ENCODE measurements at places on chromosomes 7 and 10.

DNA sequence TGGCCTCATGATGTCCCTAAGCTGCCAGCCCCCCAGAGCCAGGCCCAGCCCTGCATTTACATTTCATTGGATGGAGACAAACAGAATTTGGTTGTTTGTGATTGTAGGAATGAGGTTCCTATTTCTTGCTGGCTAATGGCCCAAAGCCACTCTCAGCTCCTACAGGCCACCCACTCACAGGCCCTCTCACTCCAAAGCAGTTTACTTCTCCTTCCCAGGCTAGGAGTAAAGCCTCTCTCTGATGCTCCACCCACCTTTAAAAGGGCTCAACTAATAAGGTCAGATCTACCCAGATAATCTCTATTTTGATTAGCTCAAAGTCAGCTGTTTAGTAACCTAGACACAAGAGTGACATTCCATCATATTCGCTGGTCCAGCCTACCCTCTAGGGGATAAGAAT lies 11.2 kb upstream of the CUZD1 start:
- DNase-seq: no peak

DNA sequence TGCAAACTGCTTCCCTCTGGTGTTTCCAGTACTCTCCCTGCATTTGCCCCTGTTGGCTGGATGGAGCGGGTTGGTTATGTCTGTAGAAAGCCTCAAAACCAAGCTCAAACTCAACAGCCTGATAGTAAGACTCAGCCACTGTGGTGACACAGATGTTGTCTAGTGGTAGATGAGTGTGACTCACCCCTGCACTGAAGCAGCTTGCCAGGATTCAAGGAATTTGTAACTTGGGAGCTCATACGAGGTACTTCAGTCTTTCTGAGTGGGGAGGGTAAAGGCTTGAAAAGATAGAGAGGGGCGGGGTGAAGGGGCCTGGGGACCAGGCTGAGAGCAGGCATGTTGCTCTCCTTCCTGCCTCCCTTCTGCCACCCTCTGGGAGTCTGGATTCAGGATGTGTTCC lies 22.9 kb upstream of the AQP1 start:
- no peak for DNase-seq

DNA sequence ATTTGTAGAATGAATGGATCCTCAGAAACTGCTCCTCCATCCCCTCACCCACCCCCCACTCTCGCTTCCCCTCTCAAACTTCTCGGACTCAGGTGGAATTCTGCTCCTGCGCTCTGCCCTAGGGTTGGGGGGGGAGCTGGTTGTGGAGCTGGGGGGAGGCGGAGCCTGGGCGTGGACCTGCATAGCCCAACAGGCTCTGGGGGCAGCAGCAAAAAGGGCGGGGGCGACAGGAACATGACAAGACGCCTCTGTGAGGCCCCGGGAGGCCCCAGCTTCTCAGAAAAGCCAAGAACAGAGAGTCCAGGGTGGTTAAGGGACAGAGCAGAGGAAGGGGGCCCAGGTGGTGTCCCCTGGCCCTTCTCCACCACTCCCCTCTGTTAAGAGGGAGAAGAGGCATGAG lies 3.5 kb downstream of the TSC22D4 start:
- DNase-seq: no peak

DNA sequence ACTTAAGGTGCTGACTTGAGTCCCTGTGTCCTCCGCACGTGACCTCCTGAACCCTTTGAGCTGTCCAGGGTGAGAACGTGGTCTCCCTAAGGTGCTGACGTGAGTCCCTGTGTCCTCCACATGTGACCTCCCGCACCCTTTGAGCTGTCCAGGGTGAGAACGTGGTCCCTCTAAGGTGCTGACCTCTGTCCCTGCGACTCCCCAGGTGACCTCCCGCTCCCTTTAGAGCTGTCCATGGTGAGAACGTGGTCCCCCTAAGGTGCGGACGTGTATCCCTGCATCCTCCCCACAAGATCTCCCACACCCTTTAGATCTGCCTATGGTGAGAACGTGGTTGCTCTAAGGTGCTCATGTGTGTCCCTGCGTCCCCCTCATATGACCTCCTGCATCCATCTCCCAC lies 174.3 kb downstream of the ADARB2 start:
- DNase-seq: no peak

- no peak for DNase-seq
Measured at GRCh38 chr10:124496150-124496549, 34.5 kb downstream of the LHPP start.

GRCh38 chr7:131933751-131934289 lies 377.4 kb upstream of the PODXL start:
- DNase-seq: no peak

- no peak for DNase-seq
Measured at GRCh38 chr7:26645121-26645520, 219.3 kb downstream of the SKAP2 start.

DNA sequence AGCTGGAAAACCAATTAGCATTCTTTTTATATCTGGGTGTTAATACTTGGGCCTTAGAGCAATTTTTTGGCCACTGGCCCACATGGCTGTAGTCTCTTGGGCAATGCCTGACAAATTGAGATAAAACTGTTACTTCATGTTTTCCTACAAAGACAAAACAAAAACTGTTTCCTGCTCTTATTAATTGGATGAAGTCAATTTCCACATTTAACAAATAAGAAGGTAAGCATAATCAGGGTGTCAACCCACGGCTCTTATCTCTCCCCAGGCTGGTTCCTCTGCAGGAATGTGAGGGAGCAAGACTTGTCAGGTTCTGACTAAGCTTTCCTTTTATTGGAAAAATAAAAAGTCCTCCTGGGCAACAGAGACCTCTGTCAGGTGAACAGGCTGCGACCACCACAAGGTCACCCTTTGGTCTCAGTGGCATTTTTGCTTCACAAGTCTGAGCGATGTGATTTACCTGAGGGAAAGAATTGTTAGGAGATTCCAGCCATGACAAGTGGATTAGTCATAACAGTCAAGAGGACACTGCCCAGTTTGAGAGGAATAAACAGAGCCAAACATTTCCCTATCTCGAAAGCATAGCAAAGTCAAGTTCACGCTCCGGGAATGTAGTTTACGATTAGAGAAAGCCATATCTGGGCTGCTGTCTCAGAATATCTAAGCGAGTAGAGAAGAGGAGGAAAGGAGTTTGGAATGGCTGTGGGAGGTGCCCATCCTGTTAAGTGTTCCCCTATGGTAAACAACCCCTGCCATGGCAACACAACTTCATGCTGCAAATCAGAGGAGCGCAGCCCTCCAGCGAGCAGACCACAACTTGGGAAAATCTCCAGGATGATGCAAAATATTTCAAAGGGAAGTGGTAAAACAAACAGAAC lies 144.4 kb downstream of the TES start:
- no peak for DNase-seq

DNA sequence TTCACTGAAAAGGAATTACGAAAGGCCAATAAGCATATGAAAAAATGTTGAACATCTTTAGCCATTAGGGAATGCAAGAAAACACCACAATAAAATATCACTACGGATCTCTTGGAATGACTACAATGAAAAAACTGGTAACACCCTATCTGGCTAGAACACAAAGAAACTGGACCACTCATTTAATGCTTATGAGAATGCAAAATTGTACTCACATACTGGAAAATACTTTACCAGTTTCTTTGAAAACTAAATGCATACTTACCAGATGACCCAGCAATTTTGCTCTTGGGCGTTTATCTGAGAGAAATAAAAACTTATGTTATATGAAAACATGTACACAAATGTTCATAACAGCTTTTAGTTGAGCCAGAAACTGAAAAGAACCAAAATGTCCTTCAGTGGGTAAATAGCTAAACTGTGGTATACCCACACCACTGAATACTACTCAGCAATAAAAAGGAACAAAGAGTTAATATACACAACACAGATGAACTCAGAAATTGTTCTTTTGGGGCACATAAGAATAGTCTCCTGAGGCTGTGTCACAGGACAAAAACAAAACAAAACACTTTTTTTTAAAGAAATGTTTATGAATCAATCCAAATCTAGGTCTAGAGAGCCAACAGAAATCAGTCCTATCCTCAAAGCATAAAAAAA lies 23.5 kb downstream of the CNOT4 start:
- DNase-seq: no peak

- DNase-seq: no peak
Measured at GRCh38 chr10:92567952-92568600, 5.8 kb downstream of the IDE start.

- no peak for DNase-seq
Measured at GRCh38 chr7:141679014-141679413, 23.0 kb downstream of the DENND11 start.

DNA sequence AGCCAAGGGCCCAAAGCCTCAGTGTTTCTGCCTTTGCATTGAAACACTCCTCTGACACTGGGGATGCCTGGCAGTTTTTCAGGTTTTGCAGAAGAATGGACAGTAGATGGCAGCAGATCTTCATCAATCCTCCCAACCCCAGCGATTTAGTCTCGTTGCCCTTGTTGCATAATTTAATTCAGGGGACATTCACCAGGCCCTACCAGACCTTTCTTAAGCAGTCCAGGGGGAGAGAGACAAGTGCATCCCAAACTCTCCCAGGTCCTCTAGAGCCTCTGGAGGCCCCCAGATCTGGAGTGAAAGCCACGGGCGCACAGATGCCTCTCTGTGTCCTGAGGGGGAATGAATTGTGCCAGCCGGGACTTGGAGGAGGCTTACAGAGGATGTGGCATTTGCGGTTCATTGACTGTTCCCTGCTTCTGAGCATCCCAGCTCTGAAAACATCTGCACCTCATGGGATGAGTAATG lies 29.6 kb downstream of the MINDY4 start:
- DNase-seq: no peak

- no peak for DNase-seq
Measured at GRCh38 chr10:34716958-34717357, 98.1 kb downstream of the PARD3 start.

DNA sequence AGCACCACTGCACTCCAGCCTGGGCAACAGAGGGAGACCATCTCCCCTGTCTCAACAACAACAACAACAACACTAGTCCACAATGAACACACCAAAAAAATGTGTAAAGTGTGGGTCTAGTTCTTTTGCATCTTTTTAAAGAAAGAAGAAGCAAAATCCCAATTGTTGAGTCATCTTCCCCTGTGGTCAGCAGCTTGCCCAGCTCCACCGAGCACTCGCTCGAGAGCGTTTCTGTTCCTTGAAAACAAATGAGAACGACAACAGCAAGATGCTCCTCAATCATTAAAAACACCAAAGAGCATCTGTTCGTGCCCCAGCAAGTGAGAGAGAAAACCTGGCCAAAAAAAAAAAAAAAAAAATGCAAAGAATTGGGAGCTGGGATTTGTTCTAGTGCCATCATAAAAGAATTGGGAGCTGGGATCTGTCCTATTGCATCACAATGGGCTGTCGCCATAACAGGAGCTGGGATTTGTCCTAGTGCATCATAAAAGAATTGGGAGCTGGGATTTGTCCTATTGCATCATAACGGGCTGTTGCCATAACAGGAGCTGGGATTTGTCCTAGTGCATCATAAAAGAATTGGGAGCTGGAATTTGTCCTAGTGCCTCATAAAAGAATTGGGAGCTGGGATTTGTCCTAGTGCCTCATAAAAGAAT lies 118.1 kb downstream of the PTPRN2 start:
- no peak for DNase-seq

DNA sequence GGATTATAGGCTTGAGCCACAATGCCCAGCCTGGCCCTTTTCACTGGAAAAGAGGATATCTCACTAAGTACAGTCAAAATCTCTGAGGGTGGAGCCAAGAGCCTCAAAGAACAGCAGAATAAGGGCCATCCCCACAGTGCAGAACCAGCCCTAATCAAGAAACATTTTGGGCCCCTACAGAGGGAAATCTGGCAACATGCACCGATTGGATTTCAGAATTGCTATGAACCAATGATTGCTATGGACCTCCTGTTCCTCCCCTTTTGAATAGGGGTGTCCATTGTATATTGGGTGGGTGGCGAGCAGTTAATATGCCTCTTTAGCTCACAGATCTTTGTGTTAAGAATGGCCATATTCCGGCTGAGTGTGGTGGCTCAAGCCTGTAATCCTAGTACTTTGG lies 42.7 kb downstream of the SKIDA1 start:
- no peak for DNase-seq

GRCh38 chr10:113151190-113151666 lies 201.2 kb downstream of the TCF7L2 start:
- no peak for DNase-seq

DNA sequence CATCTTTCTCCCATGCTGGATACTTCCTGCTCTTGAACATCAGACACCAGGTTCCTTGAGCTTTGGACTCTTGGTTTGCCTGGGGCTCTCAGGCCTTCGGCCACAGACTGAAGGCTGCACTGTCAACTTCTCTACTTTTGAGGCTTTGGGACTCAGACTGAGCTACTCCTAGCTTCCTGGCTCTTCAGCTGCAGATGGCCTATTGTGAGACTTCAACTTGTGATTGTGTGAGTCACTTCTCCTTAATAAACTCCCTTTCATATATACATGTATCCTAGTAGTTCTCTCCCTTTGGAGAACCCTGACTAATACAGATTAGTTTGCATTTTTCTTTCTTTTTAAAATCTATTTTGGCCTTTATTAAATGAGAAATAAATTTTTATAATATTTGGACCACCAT lies 276.2 kb upstream of the SEMA3C start:
- no peak for DNase-seq

- DNase-seq: no peak
Measured at GRCh38 chr7:158706273-158706704, 1.7 kb upstream of the NCAPG2 start.

- DNase-seq: no peak
Measured at GRCh38 chr7:149422914-149423301, 38.0 kb downstream of the ZNF777 start.

DNA sequence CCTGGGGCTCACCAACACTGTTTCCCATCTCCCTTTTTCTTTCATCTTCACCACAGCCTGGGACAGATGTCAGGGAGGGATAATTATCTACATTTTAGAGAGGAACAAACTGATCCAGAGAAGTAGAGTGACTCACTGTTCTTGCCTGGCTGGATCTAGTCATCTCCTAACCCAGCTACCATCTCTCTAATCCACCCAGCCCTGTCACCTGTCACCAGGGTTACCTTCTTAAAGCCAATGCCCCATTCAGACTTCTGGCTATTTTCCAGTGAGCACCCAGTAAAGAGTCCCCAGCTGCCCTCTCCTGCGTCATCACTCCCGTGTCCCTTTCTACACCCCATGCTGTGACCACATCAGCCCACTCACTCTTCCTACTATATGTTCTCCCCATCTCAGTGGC lies 68.4 kb upstream of the DUSP5 start:
- DNase-seq: no peak

- DNase-seq: no peak
Measured at GRCh38 chr7:13508586-13508985, 480.9 kb downstream of the ETV1 start.

- DNase-seq: no peak
Measured at GRCh38 chr10:22133749-22134624, 83.8 kb downstream of the EBLN1 start.

GRCh38 chr7:135974667-135975066 lies 2.5 kb downstream of the MTPN start:
- no peak for DNase-seq

Measured in activated CD4-positive, CD25-positive, alpha-beta regulatory T cell treated with anti-CD3 and anti-CD28 coated beads, Interleukin-2, amount 50 U/mL, for 16 hours (primary cell).